HL-60 (cell line): ENCODE measurements at places on chromosomes 7 and 10.

DNA sequence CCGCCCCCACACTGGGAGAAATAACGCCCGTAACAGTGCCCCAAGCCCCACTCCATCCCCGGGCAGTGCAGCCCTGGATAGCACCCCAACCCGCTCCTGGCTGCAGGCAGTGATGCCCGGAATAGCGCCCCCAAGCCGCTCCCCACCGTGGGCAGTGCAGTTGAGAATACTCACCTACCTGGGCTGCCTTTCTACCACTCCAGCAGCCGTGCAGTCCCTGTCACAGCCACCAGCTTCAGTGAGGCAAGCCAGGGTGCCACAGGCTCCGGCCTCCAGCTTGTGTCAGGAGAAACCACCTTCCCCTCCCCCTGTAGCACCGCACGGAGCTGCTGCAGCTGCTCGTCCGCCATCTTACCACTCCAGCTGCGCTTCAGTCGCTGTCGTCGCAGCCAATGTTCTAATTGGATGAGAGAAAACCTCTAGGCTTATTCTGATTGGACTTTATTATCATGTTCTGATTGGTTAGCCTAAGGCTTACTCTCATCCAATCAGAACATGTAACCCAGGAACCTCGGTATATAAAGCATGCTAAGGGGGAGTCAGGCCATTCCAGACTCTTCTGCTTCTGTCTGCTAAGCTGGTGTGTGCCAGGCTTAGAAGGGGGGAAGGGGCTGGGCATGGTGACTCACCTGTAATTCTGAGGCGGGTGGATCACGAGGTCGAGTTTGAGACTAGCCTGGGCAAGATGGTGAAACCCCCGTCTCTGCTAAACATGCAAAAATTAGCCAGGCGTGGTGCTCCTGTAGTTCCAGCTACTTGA is 53.2 kb upstream of the ZNF33B start:
- no peak for DNase-seq

GRCh38 chr10:19579761-19580545 is 236.3 kb upstream of the PLXDC2 start:
- no peak for DNase-seq

- DNase-seq: no peak
Observed at GRCh38 chr7:151392002-151392401, 17.8 kb downstream of the WDR86 start.

GRCh38 chr10:28367929-28368484 is 65.1 kb upstream of the MPP7 start:
- DNase-seq: peak; percentile 66

DNA sequence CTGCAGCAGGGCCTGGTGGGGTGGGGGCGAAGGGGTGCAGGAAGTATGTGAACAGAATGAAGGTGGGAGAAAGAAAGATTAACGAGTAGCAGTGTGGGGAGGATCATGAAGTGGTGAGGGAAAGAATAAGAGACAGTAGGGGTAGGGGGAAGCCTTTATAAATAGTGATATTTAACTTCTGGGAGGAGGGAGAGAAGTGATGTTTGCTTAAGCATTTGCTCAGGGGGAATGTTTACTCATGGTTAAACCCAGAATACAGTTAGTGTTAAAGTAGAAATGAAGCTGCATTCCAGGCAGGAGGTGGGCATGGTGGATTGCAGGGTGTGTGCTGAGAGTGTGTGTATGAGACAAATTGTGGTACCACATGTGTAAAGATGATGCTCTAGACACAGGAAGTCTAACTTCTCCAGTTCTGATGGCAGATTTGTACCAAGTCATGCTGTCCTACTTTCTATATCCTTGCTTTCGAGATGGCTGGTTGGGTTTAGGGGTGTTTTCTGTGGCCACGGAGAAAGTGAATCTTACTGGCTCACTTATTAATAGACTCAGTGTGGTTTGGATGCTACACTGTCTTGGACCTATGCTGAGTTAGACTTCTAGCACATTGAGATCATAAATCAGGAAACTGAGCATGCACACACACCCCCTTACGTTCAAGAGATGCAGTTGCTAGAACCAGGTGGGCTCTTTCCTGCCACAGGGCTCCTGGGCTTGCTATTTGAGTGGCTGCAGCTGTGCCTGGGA is 10.6 kb upstream of the DNMBP start:
- DNase-seq: no peak
